ENCODE measurements at places on chromosomes 4 and X. TPM values are rescaled to one million over a fixed set of nuclear protein-coding genes. Genes with fewer than 3 reads are reported as not detected.

GRCh38 chr4:85615952-85616351 is 141.0 kb downstream of the ARHGAP24 start:
- no peaks in the 10 kb centered on the region for H3K4me1 ChIP-seq
- H3K27me3 ChIP-seq = no peaks in the 10 kb centered on the region
- no peak for DNase-seq
- no peak overlapping the region for H3K27ac ChIP-seq
- H3K4me3 ChIP-seq = no peak overlapping the region

DNA sequence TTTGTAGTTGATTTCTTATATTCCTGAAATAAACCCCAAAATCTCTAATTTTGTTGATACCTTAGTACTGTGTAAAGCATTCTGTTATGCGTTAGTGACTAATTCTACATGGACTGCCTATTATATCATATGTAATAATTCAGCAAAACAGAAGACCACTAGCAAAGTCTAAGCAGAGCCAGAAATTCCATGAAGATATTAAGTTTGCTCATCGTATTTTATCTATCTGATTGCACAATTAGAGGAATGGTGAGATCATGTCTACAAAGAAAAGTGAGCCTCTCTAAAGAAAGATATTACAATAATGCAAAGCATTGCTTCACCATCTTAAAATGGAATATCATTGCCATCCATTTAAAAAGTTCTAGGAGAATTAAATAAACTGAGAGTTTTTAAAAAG is 374.6 kb upstream of the SLC7A11 start:
- no peak for DNase-seq
- no peak overlapping the region for H3K4me3 ChIP-seq
- no peaks in the 10 kb centered on the region for H3K4me1 ChIP-seq

DNA sequence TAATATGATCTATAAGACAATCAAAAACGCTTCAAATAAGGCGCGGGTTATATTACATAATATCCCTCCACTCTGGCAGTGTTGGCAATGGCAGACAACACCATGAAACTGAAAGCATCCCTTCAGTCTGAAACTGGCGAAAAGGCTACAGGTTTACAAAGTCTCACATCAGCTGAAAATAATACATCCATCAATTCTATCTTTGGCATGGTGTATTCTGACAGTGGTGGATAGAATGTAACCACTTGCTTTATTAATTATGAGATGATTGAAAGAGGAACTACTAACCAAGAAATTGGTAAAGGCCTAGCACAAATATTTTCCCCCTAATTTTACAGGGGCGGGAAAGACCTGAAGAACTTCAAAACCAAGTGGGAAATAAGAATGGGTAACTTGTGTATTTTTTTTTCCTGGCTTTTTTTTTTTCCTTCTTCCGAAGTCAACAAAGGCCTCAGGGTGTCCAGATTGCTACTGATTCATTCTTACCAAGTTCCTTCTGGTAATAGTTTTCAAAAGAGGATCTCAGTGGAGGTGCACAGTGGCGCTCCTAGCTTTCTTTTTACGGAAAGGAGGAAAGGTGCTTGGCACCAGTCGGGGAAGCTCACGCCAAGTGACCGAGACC is 728 bp downstream of the UBA6 start:
- peak overlapping the region; percentile 84 for H3K27ac ChIP-seq
- H3K27me3 ChIP-seq = no peaks in the 10 kb centered on the region
- peak; percentile 52 for DNase-seq
- no peaks in the 10 kb centered on the region for H3K36me3 ChIP-seq
- H3K4me3 ChIP-seq = peak overlapping the region; percentile 92

DNA sequence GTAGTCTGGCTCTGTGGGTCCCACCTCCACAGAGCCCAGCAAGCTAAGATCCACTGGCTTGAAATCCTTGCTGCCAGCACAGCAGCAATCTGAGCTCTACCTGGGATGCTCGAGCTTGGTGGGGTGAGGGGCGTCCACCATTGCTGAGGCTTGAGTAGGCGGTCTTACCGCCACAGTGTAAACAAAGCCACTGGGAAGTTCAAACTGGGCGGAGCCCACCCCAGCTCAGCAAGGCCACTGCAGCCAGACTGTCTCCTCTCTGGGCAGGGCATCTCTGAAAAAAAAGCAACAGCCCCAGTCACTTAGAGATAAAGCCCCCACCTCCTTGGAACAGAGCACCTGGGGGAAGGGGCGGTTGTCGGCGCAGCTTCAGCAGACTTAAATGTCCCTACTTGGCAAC is 243.2 kb upstream of the POF1B start:
- no peak for DNase-seq
- no peak overlapping the region for H3K27ac ChIP-seq
- no peak overlapping the region for H3K4me3 ChIP-seq
- H3K4me1 ChIP-seq = no peaks in the 10 kb centered on the region
- H3K36me3 ChIP-seq = no peaks in the 10 kb centered on the region
- H3K27me3 ChIP-seq = no peaks in the 10 kb centered on the region

GRCh38 chr4:153582954-153583702 is 101.0 kb upstream of the TLR2 start:
- peaks cover 65% of the 10 kb centered on the region for H3K36me3 ChIP-seq
- H3K4me1 ChIP-seq = no peaks in the 10 kb centered on the region
- no peak for DNase-seq
- no peak overlapping the region for H3K4me3 ChIP-seq
- no peaks in the 10 kb centered on the region for H3K27me3 ChIP-seq

DNA sequence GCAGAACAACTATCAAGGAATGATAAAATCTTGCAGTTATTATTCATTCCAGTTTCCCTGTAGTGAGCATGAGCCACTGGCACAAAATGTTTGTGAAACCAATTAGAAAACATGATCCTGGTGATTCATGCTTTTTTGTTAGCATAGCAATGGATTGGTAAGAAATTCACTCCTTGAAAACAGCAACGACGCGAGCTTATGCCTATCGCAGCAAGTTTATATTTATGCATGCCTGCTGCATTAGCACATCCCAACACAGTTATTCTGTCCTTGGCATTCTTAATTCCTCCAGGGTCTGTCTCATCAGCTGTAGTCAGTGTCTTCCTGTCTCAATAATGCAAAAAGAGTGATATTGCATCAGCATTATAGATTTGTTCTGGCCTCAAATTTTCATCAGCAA is 975.9 kb downstream of the STIM2 start:
- H3K4me3 ChIP-seq = no peak overlapping the region
- DNase-seq = no peak

DNA sequence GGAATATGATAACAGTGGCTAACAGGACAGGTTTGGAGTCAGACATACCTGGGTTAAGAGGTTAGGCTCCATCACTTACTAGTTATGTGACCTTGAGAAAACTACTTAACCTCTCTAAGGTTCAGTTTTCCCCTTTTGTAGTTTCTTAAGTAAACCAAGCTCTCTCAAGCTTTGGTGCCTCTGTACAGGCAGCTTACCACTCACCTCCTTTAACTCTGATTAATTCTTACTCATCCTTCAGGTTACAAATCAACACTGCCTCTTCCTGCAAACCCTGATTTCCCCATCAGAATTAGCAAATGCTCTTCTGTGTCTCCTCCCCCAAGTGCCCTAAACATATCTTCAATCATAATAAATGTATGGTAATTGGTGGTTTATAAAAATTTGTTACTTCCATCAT is 3.5 kb upstream of the SERTM2 start:
- no peak overlapping the region for H3K27ac ChIP-seq
- H3K27me3 ChIP-seq = no peaks in the 10 kb centered on the region
- no peaks in the 10 kb centered on the region for H3K36me3 ChIP-seq
- DNase-seq = no peak
- H3K4me1 ChIP-seq = no peaks in the 10 kb centered on the region

GRCh38 chr4:89572224-89572858 is 264.6 kb downstream of the SNCA start:
- H3K27me3 ChIP-seq = no peaks in the 10 kb centered on the region
- no peak overlapping the region for H3K4me3 ChIP-seq
- H3K4me1 ChIP-seq = no peaks in the 10 kb centered on the region
- no peak overlapping the region for H3K27ac ChIP-seq
- no peak for DNase-seq

DNA sequence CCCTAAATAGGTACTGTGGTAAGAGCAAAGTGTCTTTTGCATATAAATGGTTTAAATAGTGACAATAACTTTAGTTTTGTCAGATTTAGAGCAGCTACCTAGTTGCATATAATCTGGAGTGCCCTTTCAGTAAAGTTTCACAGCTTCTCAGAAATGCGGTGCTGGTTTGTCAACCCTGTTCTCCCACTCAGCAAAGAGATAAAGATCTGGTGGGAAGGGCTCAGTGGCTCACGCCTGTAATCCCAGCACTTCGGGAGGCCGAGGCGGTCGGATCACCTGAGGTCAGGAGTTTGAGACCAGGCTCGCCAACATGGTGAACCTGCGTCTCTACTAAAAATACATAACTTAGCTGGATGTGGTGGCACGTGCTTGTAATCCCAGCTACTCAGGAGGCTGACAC is 45.6 kb upstream of the TENM3 start:
- H3K36me3 ChIP-seq = no peaks in the 10 kb centered on the region
- H3K4me3 ChIP-seq = no peak overlapping the region
- no peaks in the 10 kb centered on the region for H3K27me3 ChIP-seq
- no peaks in the 10 kb centered on the region for H3K4me1 ChIP-seq
- H3K27ac ChIP-seq = no peak overlapping the region

GRCh38 chrX:150405576-150405975 is 42.5 kb downstream of the MAMLD1 start:
- DNase-seq = no peak
- H3K4me3 ChIP-seq = no peak overlapping the region
- H3K27me3 ChIP-seq = no peaks in the 10 kb centered on the region
- H3K27ac ChIP-seq = no peak overlapping the region
- H3K36me3 ChIP-seq = no peaks in the 10 kb centered on the region

DNA sequence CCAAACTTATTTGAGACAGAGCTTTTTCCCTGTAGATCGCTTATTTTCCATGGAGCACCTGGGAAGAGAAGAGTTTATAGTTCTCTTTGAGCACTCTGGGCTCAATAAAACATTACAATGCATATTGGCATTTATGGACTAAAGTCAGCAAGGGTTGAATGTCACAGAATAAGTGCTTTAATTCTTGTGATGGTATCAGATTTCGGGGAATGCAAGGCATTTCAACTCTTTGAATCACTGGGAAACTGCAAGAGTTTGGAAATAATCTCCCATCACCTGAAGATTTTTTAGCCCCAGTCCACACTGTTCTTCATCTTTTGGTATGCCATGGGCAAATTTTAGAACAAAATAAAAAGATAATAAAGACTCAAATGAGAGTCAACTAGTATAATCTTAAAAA is 111.5 kb upstream of the WDFY3 start:
- H3K4me1 ChIP-seq = no peaks in the 10 kb centered on the region
- H3K27ac ChIP-seq = no peak overlapping the region
- no peaks in the 10 kb centered on the region for H3K27me3 ChIP-seq
- DNase-seq = no peak
- H3K36me3 ChIP-seq = no peaks in the 10 kb centered on the region

- DNase-seq = peak; percentile 5
- H3K4me3 ChIP-seq = no peak overlapping the region
- no peaks in the 10 kb centered on the region for H3K27me3 ChIP-seq
- no peaks in the 10 kb centered on the region for H3K4me1 ChIP-seq
- H3K27ac ChIP-seq = no peak overlapping the region
Measured at GRCh38 chrX:132071254-132071653, 48.2 kb downstream of the STK26 start.

DNA sequence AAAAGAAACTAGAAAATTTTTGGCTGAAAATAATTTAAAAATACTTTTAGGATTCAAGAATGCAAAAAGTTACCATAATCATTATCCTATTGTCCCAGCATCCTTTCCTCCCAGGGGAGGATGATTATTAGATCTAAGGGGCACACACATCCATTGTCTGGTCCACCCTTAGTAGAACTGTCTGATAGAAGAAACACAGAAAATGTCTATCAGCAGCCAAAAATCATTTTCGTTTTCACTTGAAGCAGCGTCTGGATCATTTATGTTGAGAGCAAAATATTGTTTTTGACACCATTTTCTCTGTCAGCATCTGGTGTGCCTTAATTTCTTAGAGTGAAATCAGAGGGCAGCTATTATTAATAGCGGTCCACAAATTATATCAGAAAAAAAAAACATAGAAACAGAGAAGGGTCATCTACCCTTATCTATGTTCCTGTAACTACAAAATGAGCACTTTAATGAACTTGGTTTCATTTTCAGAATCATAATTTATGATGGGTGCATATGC is 446.3 kb downstream of the TRAM1L1 start:
- DNase-seq = no peak
- no peak overlapping the region for H3K27ac ChIP-seq
- H3K27me3 ChIP-seq = no peaks in the 10 kb centered on the region
- no peak overlapping the region for H3K4me3 ChIP-seq

DNA sequence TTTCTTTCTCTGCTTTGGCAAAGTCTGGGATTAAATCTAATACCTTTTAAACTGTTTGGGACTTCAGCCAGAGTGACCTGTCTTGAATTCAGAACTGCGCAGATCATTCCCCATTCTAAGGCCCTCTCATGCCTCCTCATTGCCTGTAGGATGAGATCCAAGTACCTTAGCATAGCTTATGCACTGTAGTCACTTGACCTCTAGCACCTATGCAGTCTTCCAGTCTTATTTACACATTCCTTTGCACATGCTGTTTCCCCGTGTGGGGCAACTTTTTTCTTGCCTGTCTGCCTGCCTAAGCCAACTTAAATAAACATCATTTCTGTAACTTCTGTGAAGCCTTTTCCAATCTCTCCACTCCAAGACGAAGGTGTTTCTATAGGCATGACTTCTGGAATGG is 68.4 kb downstream of the AR start:
- no peaks in the 10 kb centered on the region for H3K27me3 ChIP-seq
- no peaks in the 10 kb centered on the region for H3K4me1 ChIP-seq
- no peak for DNase-seq

- H3K27me3 ChIP-seq = no peaks in the 10 kb centered on the region
- DNase-seq = no peak
- no peak overlapping the region for H3K27ac ChIP-seq
- no peak overlapping the region for H3K4me3 ChIP-seq
- no peaks in the 10 kb centered on the region for H3K4me1 ChIP-seq
Measured at GRCh38 chrX:1835056-1835455, 220.2 kb downstream of the ASMT start.

DNA sequence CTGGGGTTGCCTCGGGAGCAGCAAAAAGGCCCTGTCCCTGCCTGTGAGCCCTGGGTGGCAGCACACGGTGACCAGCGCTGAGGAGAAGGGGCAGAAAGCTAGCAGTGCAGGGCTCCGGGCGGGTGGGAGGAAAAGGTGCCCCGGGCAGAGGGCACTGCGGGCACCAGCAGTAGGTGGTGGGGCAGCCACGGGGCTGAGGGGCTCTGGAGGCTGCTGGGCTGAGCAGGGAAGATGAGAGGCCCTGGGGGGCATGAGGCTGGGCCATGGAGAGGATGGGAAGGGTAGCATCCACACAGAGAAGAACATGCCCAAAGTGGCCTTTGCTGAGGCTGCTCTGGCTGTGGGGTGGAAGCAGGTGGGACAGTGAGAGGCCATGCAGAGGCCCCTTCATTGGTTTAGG is 67.5 kb upstream of the NKX1-1 start:
- no peaks in the 10 kb centered on the region for H3K36me3 ChIP-seq
- no peak overlapping the region for H3K4me3 ChIP-seq
- H3K27ac ChIP-seq = no peak overlapping the region

The POU3F4 gene
- total RNA-seq = not detected

The CXCL11 gene
- not detected for total RNA-seq

The GAB3 gene
- 89.8 TPM for total RNA-seq

The TLR6 gene
- total RNA-seq = 6.3 TPM

The EOLA2 gene
- total RNA-seq = 85.5 TPM

The COX7B2 gene
- not detected for total RNA-seq

The RCHY1 gene
- 45.3 TPM for total RNA-seq

The PAGE2B gene
- total RNA-seq = not detected

The MFAP3L gene
- 2.8 TPM for total RNA-seq

The PLXNB3 gene
- 1.2 TPM for total RNA-seq

The PPARGC1A gene
- total RNA-seq = not detected

Measured in natural killer cell (primary cell).